Fibroblast of mammary gland (primary cell): ENCODE measurements at places on chromosomes 6 and 20.

GRCh38 chr20:20276811-20277530 is 90.9 kb upstream of the INSM1 start:
- no peak for DNase-seq

DNA sequence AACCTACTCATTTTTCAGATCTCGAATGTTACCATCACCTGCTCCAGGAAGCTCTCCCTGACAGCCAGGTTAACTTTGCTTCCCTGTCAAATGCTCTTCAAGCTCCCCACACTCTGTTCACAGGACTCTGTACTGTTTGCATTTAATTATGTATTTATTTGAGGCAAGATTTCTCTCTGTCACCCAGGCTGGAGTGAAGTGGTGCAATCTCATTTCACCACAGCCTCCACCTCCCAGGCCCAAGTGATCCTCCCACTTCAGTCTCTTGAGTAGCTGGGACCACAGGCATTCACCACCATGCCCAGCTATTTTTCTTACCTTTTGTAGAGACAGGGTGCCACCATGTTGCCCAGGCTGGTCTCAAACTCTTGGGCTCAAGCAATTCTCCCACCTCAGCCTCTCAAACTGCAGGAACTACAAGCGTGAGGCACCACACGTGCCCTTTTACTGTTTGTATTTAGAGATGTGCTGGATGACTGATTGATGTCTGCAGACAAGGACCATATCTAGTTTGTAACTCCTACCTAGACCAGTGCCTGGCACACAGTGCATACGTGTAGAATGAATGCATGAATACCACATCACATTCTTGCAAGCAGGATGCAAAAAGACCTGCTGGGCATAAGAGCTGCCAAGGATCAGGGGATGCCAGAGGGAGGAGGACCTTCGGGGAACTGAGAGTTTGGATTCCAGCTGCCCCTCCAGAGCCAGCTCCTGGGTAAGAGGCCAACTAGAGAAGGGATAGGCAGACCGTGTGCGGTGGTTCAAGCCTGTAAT is 15.6 kb upstream of the CBFA2T2 start:
- no peak for DNase-seq

GRCh38 chr6:96520171-96521115 is 1.2 kb upstream of the UFL1 start:
- DNase-seq = peak; percentile 15

- peak; percentile 26 for DNase-seq
These were observed 19.2 kb upstream of the ZSCAN16 start for GRCh38 chr6:28105245-28105639.

- no peak for DNase-seq
These were observed 32.6 kb downstream of the CLIC5 start for GRCh38 chr6:45983062-45983461.

- DNase-seq = no peak
These were observed 2.9 kb downstream of the STAU1 start for GRCh38 chr20:49185071-49185761.

DNA sequence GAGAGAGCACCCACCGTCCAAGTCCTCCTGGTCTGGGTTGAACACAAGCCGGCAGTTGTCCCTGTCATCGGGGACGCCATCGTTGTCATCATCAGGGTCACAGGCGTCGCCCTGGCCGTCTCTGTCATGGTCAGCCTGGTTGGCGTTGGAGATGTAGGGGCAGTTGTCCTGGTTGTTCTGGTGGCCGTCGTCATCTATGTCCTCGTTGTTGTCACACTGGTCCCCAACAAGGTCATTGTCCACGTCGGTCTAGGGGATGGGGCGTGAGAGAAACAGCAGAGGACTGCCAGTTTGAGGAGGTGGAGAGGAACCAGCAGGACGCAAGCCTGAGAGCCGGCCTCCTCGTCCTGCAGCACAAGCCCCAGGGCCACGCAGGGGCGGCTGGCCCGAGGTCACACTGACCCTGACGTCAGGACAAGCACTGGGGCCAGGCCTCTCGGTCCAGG is 28.5 kb downstream of the THBS2 start:
- no peak for DNase-seq
